Activated T-helper 1 cell treated with anti-CD3 and anti-CD28 coated beads, Interleukin-12 subunit alpha, Interleukin-12 subunit beta, Interleukin-2, Interleukin-4 antibody, amounts not matched to agents 30 ng/mL and 10 ng/mL and 1 ng/mL, durations not matched to agents 14 hours and 24 hours and 36 hours (primary cell): ENCODE measurements at places on chromosomes 6 and 20. TPM values are rescaled to one million over a fixed set of nuclear protein-coding genes. Genes with fewer than 3 reads are reported as not detected.

The TCP11 gene
- total RNA-seq = not detected in 2 replicates

The LIN28B gene
- total RNA-seq = not detected in 2 replicates

The CALHM5 gene
- total RNA-seq = not detected in 2 replicates

The RNF217 gene
- total RNA-seq = 1.8 and 2.3 TPM in 2 replicates

The SNAP25 gene
- total RNA-seq = 3.7 and 3.9 TPM in 2 replicates

The ID1 gene
- total RNA-seq = 3.4 and 4.0 TPM in 2 replicates

The ETV7 gene
- total RNA-seq = 0.47 and 0.88 TPM in 2 replicates

The RSPH9 gene
- not detected in 2 replicates for total RNA-seq

The EYS gene
- not detected in 2 replicates for total RNA-seq

The PAK5 gene
- total RNA-seq = not detected in 2 replicates

The VGLL2 gene
- total RNA-seq = not detected in 2 replicates

The MCCD1 gene
- total RNA-seq = not detected in 2 replicates

The PANK2 gene
- 51.4 and 54.6 TPM in 2 replicates for total RNA-seq

The DDX27 gene
- total RNA-seq = 53.1 and 57.4 TPM in 2 replicates

The LRFN2 gene
- total RNA-seq = 0.29 TPM in 2 replicates

The SIRPG gene
- 31.8 and 34.6 TPM in 2 replicates for total RNA-seq

The PCK1 gene
- total RNA-seq = not detected in 2 replicates

The VSX1 gene
- not detected in 2 replicates for total RNA-seq

The EPHA7 gene
- not detected in 2 replicates for total RNA-seq

The GTSF1L gene
- 0.39 TPM in 1 of 2 replicates, not detected in the other for total RNA-seq

The ADGRF5 gene
- not detected in 2 replicates for total RNA-seq

The LBP gene
- not detected in 2 replicates for total RNA-seq

The LPIN3 gene
- total RNA-seq = 1.1 and 1.4 TPM in 2 replicates

The OR2B6 gene
- not detected in 2 replicates for total RNA-seq

The SSTR4 gene
- not detected in 2 replicates for total RNA-seq

The THBD gene
- not detected in 2 replicates for total RNA-seq

The FGD2 gene
- 0.65 and 1.5 TPM in 2 replicates for total RNA-seq

The KCNK17 gene
- total RNA-seq = not detected in 2 replicates

The SLC22A1 gene
- total RNA-seq = 2.9 and 3.7 TPM in 2 replicates

The FAM83C gene
- total RNA-seq = not detected in 2 replicates

The STX11 gene
- total RNA-seq = 24.2 and 24.7 TPM in 2 replicates

The ULBP2 gene
- total RNA-seq = 0.32 and 0.65 TPM in 2 replicates

The DAAM2 gene
- not detected in 2 replicates for total RNA-seq

The GSTA2 gene
- not detected in 2 replicates for total RNA-seq

The SLC39A7 gene
- 67.1 and 68.8 TPM in 2 replicates for total RNA-seq

The SLC17A3 gene
- total RNA-seq = 0.21 and 0.66 TPM in 2 replicates

The QKI gene
- total RNA-seq = 71.1 and 72.5 TPM in 2 replicates

The TMEM200A gene
- total RNA-seq = 0.67 and 0.69 TPM in 2 replicates

The WFDC5 gene
- 0.27 TPM in 1 of 2 replicates, not detected in the other for total RNA-seq

The GMPR gene
- total RNA-seq = 0.96 and 1.2 TPM in 2 replicates

The FERMT1 gene
- 0.29 and 0.93 TPM in 2 replicates for total RNA-seq

The GPX5 gene
- not detected in 2 replicates for total RNA-seq

The APMAP gene
- 57.7 and 58.7 TPM in 2 replicates for total RNA-seq

The PRKN gene
- not detected in 2 replicates for total RNA-seq

The PSORS1C1 gene
- 0.26 TPM in 1 of 2 replicates, not detected in the other for total RNA-seq

The RIMS4 gene
- not detected in 2 replicates for total RNA-seq

The TENT5A gene
- 0.34 and 0.47 TPM in 2 replicates for total RNA-seq

The NHLRC1 gene
- 0.23 and 0.24 TPM in 2 replicates for total RNA-seq

The TAAR9 gene
- not detected in 2 replicates for total RNA-seq

The KCNK16 gene
- total RNA-seq = not detected in 2 replicates

The MOG gene
- total RNA-seq = not detected in 2 replicates

The HLA-DMB gene
- 2.7 and 2.8 TPM in 2 replicates for total RNA-seq

The OR2J3 gene
- total RNA-seq = not detected in 2 replicates

The PLG gene
- total RNA-seq = 0.24 and 0.60 TPM in 2 replicates

The VNN1 gene
- not detected in 2 replicates for total RNA-seq

The ATP6V1G2 gene
- total RNA-seq = 1.2 and 1.4 TPM in 2 replicates
